Nucleus accumbens (tissue), 56 donors: ENCODE measurements at places on chromosomes 7 and 10.

GRCh38 chr7:30201161-30201666 is 66.4 kb downstream of the MTURN start:
- DNase-seq: no peak

GRCh38 chr10:119413471-119414080 is 128.9 kb downstream of the RGS10 start:
- no peak for DNase-seq

- no peak for DNase-seq
Observed at GRCh38 chr10:122882766-122883165, 3.4 kb upstream of the FAM24B start.

DNA sequence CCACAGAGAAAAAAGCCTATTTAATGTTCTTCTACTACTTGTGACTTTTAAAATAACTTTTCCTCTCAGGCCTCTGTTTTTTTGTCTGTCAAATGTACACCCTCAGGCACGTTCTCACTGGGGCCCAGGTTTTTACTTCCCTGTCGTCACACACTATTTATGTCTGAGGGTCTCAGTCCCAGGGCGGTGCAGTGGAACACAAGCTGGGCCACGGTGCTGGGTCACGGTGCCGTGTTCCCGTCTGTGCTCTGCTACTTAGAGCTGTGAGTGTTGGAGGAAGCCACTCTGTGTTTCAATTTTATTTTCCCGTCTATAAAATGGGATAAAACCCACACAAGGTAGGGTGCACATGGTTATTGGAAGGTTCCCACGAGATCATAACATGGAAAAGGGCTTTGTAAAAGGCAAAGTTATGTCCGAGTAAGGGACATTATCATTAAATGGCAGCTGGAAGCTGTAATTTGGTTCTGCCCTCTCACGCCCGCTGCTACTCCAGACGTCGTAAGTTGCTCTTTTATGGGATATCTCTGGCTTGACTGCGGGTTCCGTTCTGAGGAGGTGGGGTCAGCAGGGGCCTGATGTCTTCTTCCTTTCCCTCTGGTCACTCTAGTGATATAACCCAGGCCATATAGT is 25.2 kb downstream of the ZNF775 start:
- DNase-seq: no peak

- DNase-seq: no peak
Observed at GRCh38 chr10:82949816-82950575, 1075.0 kb downstream of the NRG3 start.

DNA sequence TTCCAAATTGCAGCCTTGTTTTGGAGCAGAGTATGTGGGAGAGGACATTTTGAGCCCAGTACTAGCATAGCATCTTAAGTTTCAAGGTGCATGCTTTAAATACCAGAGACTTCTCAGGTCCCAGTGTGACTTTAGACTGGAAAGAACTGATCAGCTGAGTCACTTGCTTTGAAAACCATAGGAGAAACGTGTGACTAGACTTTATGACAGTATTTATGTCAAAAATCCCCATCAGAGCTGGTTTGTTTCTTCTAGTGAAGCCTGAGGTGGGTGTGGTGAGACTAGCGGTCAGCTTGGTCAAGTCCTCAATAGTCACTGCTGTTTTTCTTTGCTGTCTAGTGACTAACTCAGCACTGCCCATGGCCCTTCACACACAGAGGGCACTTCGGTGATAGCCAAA is 724.2 kb downstream of the GATA3 start:
- DNase-seq: no peak

DNA sequence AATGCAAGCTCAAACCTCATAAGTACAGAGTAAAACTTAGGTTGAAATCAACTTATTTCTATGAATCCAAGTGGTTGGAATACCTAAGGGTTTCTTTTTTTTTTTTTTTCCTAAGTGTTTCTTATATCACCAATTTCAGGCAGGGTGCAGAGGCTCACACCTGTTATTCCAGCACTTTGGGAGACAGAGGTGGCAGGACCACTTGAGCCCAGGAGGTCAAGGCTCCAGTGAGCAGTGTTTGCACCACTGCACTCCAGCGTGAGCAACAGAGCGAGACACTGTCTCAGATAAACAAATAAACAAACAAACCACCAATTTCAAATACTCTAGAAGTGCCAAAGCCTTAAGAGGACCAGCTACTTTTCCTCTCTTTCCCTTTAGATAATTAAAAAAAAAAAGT is 39.2 kb upstream of the SPOCK2 start:
- DNase-seq: no peak

- DNase-seq: no peak
Observed at GRCh38 chr10:61759751-61760150, 97.0 kb downstream of the CABCOCO1 start.

DNA sequence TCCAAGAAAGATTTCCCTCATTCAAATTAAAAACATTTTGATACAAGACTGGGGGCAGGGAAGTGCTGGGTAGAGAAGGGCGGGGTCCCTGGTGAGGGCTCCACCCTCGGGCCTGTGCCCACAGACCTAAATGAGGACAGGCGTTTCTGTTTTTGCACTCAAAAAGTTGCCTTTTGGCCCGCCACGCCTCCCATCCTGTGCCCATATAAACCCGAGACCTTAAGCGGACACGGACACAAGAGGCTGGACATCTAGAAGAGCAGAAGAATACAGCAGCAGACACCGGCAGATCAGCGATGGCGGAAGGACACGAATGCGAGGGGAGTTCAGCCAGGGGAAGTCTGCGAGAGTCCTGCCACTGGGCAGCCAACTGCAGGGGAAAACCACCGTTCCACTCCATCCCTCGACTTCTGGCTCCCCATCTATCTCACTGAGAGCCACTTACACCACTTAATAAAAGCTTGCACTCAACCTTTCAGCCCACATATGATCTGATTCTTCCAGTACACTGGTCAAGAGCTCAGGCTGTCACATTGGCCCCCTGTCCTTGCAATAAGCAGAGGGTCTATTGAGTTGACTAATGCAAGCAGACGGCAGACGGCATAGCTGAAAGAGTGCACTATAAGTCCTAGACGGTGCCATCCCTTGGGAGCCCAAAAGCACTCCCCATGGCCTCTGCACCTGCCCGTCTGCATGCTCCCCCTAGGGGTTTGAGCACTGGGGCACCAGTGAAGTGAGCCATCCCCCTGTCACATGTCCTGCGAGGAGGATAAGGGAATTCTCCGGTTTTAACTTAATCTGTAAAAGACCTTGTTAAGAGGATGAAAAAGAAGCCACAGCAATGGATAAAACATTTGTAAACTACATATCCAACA is 181.8 kb upstream of the PRSS1 start:
- no peak for DNase-seq
